ENCODE measurements at places on chromosomes 12 and 14. TPM values are rescaled to one million over a fixed set of nuclear protein-coding genes. Genes with fewer than 3 reads are reported as not detected.

GRCh38 chr12:88339966-88340365, 197.9 kb downstream of the TMTC3 start:
- H3K36me3 ChIP-seq = no peaks in the 10 kb centered on the region
- H3K27me3 ChIP-seq = no peaks in the 10 kb centered on the region
- no peak overlapping the region for H3K4me3 ChIP-seq
- H3K4me1 ChIP-seq = no peaks in the 10 kb centered on the region
- no peak overlapping the region for H3K27ac ChIP-seq

DNA sequence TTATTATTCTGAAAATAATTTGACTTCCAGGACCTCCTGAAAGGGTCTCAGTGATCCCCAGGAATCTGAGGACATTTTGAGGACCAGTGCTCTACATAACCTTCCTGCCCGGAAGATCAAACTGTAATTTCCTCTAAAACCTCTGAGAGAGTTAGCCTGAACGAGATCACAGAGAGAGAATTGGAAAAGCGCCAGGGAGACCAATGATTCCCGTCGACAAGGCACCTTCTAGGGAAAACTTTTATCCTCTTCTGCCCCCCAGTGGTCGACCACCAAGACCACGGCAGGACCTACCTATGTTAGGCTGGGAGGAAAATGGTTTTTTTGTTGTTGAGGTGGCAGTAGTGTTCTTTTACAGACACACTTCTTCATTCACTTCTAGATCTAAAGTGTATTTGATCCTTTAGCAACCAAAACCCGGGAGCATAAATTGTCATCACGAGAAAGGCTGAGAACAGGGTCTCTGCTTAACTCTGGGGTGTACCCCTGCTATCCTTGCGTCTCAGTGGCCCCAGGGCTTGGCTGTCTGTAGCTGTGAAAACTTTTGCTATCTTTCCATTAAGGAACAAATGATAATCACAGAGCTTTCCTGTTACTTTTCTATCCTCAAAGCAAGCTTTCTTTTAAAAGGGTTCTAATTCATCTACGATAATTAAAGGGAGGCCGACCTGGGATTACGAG, 62.9 kb upstream of the NID2 start:
- H3K27ac ChIP-seq = no peak overlapping the region
- peak; percentile 81 for DNase-seq
- no peak overlapping the region for H3K4me3 ChIP-seq
- no peaks in the 10 kb centered on the region for H3K4me1 ChIP-seq
- H3K27me3 ChIP-seq = no peaks in the 10 kb centered on the region

DNA sequence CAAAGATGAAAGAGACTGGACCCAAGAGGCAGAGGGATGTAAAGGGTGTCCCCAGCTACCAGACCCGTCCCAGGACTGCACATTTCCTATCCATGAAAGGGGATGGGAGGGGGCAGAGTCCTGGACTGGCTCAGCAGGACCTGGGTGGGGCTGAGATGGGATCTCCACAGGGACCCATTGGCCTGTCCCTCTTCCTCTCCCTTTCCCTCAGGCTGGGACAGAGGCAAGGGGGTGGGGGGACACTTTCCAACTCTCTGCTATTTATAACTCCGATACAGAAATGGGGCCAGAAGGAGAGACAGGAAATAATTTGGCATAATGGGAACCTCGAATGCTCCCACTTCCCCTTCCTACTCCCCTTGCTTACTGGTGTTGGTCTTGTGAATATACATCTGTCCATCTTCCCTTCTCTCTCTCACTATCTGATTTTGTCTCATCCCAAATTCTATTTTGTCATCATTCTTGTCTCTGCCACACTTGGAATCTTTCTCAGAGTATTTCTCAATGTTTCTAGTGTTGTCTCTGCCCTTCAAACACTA, 1.1 kb upstream of the ITGA7 start:
- no peak for DNase-seq
- peaks cover 32% of the 10 kb centered on the region for H3K4me1 ChIP-seq
- H3K27me3 ChIP-seq = no peaks in the 10 kb centered on the region
- no peak overlapping the region for H3K27ac ChIP-seq

- no peak overlapping the region for H3K27ac ChIP-seq
- no peak for DNase-seq
- H3K36me3 ChIP-seq = no peaks in the 10 kb centered on the region
- H3K4me1 ChIP-seq = no peaks in the 10 kb centered on the region
- no peaks in the 10 kb centered on the region for H3K27me3 ChIP-seq
Measured at GRCh38 chr12:59431266-59431665, 164.6 kb upstream of the SLC16A7 start.

AKAP6 gene
- total RNA-seq = 11.4 TPM

DNA sequence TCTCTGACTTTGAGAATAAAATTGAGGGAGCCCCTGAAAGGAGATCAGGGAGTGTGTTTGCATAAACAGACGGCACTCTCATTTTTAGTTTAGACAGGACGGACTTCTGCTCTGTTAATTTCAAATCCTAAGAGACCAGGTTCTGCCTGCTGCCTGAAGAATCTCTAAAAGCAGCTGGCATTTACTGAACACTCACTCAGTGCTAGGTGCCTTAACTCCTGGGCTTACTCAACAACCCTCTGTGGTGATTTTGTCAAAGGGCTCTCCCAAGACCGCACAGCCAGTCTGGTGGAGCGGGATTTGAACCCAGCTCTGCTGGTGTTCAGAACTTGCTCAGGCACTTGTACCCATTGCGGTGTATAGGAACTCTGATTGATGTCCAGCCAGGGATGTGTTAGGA, 2.2 kb downstream of the ORAI1 start:
- H3K27me3 ChIP-seq = no peaks in the 10 kb centered on the region
- no peak overlapping the region for H3K4me3 ChIP-seq
- no peaks in the 10 kb centered on the region for H3K36me3 ChIP-seq
- no peak for DNase-seq
- no peak overlapping the region for H3K27ac ChIP-seq

GRCh38 chr14:105413544-105413886, 6.1 kb upstream of the MTA1 start:
- H3K27me3 ChIP-seq = peaks cover 15% of the 10 kb centered on the region
- no peak for DNase-seq
- no peak overlapping the region for H3K27ac ChIP-seq
- peaks cover 3% of the 10 kb centered on the region for H3K4me1 ChIP-seq
- no peak overlapping the region for H3K4me3 ChIP-seq

DNA sequence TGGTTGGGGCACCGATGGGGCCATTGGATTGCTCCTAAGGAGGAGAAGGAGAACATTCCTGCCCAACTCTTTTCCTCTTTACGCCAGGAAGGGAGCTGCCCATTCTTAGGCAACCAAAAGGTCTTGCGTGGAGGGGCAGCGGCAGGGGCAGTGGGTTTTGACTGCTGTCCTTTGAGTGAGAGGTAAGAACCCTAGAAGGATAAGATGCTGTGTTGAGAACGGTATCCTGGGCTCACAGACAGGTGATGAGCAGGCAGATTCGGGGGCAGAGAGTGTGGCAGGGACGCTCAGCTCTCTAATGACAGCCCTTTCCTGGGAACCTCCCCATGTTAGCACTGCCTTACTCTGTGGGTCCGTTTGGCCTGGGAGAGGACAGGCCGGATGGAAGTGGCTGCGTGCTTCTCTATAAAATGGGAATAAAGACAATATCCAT, 13.2 kb downstream of the LRTM2 start:
- no peaks in the 10 kb centered on the region for H3K36me3 ChIP-seq
- H3K4me3 ChIP-seq = no peak overlapping the region
- H3K4me1 ChIP-seq = peaks cover 21% of the 10 kb centered on the region
- H3K27ac ChIP-seq = no peak overlapping the region

Data from SJCRH30 (cell line).